ENCODE measurements at places on chromosomes 3 and 15. TPM values are rescaled to one million over a fixed set of nuclear protein-coding genes. Genes with fewer than 3 reads are reported as not detected.

Gene GTF2A2
- 85.6 TPM for polyA plus RNA-seq

DNA sequence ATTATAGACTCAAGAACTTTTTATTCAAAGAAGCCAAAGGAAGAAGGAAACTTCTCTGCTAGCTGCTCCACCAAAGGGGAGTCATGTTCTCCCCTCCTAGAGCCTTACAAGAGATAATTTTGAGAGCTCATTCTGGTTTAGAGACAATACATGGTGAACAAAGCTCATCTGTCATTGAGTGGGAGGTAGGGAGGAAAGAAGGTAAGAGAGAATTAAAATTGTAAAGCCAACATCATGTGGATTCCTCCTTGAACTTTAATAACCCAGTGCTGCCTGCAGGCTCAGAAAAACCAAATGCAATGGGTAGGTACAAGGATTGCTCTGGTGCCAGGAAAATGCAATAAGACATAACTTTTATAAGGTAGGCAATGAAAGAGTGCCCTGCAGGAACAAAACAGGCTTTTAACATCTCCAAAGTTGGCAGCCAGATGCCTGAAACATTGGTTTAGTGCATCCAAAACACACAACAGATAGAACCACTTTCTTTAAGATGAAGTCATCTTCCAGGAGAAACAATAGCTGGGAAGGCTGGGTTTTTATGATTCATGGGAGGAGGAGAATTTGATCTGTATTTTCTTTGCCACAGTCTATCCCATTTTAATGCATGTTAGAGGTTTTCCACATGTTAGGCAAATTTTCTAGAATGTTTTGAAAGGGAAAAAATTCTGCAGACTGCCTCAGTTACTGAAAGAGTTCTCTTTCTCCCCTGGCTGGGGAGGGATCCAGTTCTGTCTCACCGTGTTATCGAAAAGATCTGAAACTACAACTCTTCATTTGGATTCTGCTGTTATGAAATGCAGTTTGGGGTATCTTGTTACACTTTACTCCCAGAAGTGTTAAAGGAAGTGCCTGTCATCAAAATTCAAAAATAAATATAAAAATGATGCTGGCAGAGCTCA is 11.3 kb upstream of the ARHGEF3 start:
- no peak for DNase-seq

Gene UACA
- polyA plus RNA-seq, result 219 TPM

Gene CLDN11
- 1.9 TPM for polyA plus RNA-seq

Gene CPB1
- 0.90 TPM for polyA plus RNA-seq

- no peak for DNase-seq
These were observed 3.8 kb upstream of the PLXND1 start for GRCh38 chr3:129610276-129610675.

- DNase-seq, result no peak
These were observed 29.4 kb upstream of the ZNF717 start for GRCh38 chr3:75814797-75815196.

GRCh38 chr3:183968666-183969245 is 48.9 kb downstream of the ABCC5 start:
- DNase-seq, result no peak

GRCh38 chr3:15781637-15782402 is 16.0 kb downstream of the ANKRD28 start:
- DNase-seq, result no peak

DNA sequence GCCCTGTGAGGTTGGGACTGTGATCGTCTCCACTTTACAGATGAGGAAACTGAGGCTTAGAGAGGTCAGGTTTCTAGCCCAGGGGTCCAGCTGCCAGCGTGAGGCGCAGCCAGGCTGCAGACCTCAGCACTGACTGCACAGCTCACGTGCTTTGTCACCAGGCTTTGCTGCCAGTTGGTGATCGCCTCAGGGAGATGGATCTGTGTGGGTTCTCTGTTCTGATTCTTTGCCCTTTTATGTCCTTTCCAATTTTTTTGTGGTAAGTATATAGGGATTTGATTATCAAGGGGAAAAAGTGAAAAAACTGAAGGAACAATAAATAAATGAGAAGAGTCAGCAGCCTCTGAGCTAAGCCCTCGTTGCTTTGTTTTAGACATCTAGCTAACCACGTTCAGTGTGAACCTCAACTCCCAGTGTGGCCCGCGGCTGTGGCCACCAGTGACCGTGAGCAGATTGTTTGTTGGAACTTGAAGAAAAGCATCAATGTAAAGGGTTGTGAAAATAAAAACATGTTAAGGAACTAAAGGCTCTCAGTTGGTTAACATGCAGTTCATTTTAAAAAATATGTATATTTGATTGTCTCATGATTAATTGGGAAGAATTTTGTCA is 117.6 kb downstream of the PDE8A start:
- no peak for DNase-seq

DNA sequence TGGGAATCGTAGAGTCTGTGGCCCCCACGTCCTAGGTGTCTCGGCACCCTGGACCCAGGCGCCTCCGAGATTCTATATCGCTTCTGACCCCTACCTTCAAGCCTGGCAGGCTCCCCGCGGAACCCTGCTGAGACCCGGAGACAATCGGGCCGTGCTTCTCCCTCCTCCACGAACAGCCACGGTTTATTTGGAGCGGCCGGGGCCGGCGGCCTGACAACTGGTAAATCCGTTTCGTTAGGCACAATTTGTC is 1.4 kb downstream of the GATA2 start:
- no peak for DNase-seq

Gene PPP1R14D
- not detected for polyA plus RNA-seq

DNA sequence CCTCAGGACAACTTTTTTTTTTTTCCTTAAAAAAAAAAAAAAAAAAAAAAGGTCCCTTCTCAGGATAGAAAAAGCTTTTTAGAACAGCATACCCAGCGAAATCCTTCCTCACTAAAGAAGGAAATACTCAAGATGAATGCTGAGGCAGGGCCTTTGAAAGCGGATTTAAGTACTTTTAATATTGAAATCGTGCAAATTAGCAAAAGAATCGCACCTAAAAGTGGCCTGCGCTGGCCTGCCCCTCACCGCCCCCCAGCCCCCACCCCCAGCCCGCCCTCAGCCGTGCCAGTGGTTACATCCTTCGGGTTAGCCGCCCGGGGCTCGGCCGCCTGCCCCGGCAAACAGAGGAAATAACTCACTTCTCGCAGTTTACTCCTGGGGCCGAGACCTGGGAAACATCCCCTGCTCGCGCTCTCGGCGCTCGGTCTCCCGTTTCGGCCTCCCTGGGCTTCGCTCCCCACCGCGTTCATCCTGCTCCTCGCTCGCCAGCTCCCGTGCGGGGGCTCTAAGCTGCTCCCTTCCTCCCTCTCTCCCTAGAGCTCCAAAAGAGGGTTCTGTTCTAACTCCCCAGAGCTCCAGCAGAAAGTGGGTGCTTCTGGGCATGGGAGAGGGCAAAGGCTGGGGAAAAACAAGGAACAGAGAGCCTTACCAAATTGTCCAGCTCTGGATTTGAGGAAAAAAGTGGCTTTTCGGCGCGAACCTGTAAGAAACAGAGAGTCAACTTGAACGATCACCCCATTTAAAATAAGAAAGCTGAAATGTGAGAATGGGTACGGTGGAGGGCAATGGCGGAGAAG is 5.2 kb downstream of the MEIS2 start:
- no peak for DNase-seq

DNA sequence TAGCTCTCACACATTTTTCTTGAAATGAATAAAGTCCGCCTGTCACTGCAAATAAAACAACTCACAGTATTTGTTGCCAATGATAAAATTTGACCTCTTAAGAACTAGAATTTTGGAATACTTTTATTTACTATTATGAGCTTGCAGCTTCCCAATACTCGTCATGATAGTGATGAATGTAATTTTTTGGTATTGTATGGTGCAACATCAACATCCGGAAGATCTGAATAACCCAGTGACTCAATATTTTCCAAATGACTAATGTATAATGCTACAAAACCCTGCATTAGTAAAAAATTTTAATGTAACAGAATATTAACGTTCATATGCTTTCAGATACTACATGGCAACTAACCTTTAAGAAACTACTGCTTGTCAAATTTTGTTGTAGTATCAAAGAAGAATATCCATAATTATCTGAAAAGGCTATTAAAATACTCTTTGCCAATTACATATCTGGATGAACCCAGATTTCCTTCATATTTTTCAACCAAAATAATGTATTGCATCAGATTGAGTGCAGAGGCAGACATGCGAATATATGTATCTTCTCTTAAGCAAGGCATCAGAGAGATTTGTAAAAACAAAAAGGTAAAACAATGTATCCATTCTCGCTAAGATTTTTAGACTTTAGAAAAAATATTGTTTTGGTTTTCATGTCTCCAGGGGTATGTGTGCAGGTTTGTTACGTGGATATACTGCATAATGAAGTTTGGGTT is 95.3 kb downstream of the IGF2BP2 start:
- DNase-seq, result no peak

DNA sequence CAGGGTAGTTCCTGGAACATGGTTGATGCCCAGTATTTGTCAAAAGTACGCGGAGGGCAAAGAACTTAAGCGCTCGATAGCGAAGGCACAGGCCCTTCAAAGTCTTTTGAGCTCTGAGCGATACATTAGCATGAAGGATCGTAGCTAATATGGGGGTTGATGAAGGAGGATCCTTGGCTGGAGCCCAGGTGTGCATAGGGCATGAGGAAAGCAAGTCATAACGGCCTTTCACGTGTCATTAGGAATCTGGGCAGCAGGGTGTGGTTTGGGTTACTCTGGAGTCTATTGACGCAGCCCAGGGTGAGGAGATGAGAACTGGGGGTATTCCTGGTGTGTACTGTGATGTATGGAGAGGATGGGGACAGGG is 31.7 kb downstream of the SPINK8 start:
- DNase-seq, result no peak

DNA sequence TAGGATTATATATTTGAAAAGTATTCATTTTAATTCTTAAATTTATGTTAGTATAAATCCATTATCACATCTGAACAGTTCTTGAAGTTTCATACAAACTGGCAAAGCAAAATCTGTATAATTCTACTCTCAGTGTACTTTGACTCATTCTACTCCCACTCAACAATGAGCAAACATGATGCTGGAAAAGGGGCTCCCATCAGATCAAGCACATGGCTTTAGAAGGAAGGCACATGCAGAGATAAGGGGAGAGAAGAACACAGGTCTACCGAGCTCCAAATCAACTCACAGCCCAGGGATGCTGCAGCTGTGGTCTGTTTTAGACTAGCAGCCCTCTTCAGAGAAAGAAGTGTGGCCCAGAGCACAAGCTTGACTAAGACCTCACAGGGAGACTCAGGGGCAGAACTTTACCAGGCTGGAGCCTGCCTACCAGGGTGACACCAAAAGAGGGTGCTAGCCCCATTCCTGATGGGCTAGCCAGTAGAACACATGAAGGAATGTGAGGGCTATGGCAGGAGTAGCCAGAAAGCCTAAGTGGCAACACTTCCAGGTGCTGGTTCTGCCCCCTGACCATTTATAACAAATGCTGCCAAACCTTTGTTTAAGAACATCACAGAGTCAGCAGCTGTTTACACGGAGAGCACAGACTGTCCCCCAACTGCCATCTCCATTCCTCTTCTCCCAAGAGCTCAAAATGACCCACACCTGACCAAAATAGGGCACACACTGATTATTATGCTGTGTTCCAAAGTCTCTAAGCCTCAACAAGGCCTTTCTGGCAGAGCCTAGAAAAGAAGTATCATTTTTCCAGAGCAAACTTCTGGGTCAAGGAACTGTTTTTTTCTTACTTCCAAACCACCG is 19.5 kb downstream of the SEC22C start:
- no peak for DNase-seq

Gene PP2D1
- 0.24 TPM for polyA plus RNA-seq

DNA sequence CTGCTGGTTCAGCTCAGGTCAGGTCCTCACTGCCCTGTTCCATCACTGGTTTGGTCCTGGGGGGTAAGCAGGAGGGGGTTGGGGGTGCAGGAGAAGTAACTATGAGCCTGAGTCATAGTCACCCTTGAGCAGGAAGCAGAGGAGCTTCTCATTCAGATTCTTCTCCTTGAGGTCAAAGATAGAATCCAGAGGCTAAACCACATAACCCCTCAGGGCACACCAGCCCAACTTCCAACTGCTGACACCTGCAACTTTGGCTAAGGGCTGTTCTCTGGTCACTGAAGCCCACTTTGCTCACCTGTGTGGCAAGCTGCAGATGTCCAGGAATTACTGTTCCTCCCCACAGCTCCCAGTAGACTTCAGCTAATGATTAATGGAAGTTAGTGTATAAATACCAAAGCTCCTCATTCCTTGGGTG is 48.8 kb upstream of the LRRFIP2 start:
- no peak for DNase-seq

- no peak for DNase-seq
These were observed 13.8 kb downstream of the EXOSC7 start for GRCh38 chr3:44989636-44990373.

Gene TLR9
- polyA plus RNA-seq, result 0.30 TPM

DNA sequence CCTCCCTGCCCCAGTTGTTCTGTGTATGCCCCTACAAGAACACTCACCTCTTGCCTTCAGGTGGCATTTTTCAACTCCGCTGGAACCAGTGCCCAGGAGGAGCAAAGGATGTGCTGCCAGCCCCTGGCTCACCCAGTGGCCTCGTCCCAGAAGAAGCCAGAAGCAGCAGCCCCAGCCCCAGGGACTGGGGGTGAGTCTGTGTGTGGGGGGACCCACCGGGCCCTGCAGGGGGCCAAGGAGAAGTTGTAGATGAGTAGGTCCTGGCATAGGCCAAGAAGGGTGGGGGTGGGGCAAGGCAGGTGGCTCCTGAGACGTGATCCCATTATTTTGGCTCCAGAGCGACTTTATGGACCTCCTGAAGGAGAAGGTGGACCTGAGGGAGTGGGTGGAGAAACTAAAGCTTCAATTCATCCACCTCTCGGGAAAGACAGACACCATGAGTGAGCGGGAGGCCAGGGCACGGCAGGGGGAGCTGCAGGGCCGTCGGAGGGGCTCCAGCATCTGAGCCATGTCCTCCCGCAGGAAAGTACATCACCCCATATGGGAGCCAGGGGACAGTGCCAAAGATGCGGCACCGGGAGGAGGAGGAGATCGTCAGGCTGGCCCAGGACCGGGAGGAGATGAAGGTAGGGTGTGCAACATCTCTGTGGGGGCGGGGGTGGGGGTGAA is 29.3 kb downstream of the NGRN start:
- no peak for DNase-seq

GRCh38 chr3:55622116-55622515 is 135.0 kb upstream of the WNT5A start:
- DNase-seq, result no peak

Gene TMEM39A
- polyA plus RNA-seq, result 51.5 TPM

- DNase-seq, result no peak
These were observed 135.3 kb downstream of the PLCH1 start for GRCh38 chr3:155609586-155609985.

DNA sequence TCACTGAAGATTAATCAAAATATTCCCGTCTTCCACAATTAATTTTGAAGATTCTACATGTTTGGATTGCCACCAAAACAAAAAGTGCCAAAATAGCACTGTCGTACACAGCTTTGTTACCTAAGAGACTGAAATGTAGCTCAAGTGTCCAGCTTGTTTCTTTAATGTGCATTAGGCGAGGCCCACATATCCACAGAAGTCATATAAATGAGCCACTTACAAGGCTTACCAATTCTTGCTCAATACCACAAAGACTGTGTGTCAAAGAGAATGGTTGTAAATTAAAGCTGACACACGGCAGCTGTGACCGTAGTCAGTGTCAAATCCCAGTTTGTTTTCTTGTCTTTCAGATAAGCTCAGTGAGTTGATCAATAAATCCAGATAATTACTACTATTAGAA is 639.4 kb upstream of the TBL1XR1 start:
- DNase-seq, result no peak

Data from muscle of arm (tissue), 14 donors.